ENCODE measurements at places on chromosomes 6 and 20.

DNA sequence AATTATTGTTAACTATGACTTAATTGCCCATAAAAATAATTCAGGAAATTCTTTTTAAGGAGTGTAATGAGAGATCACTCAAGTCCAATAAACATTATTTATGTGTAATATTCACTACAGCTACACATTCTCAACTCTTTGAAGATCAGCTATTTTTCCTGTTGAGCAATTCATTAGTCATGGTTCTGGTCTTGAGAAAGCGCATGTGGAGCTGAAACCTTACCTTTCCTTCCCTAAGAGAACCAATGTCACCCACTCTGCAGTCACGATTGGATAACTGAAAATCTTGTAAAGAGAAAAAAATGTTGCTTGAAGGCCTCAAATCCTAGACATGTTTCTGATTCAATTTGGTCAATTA lies 736.9 kb upstream of the MARCKS start:
- DNase-seq: no peak

- no peak for DNase-seq
Measured at GRCh38 chr6:19399406-19399805, 437.8 kb upstream of the ID4 start.

DNA sequence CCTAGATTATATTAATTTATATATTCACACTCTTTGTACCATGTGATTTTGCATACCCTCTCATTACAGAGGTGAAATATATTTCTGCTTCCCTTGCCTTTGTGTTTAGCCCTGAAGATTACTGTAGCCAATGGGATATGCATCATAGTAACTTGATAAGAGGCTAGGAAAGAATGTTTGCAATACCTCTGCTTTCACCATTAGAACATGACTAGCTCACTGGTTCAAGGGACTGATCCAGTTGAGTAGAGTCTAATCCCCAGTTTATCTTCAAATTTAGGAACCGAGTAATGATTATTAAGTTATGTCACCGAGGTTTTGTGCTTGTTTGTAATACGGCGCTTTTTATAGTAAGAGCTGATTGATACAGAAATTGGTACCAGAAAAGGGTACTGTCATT lies 552.6 kb upstream of the GJE1 start:
- DNase-seq: no peak

DNA sequence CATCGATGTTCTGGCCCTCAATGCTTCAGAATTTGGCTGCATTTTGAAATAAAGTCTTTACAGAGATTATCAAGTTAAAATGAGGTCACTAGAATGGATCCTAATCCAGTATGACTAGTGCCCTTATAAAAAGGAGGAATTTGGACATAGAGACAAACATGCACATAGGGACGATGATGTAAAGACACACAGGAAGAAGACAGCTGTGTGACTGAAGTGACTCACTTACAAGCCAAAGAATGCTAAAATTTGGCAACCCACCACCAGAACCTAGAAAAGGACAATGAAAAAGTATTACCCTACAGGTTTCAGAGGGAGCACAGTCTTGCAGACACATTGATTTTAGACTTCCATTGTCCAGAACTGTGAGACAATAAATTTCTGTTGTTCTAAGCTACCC lies 322.8 kb upstream of the GJE1 start:
- no peak for DNase-seq

DNA sequence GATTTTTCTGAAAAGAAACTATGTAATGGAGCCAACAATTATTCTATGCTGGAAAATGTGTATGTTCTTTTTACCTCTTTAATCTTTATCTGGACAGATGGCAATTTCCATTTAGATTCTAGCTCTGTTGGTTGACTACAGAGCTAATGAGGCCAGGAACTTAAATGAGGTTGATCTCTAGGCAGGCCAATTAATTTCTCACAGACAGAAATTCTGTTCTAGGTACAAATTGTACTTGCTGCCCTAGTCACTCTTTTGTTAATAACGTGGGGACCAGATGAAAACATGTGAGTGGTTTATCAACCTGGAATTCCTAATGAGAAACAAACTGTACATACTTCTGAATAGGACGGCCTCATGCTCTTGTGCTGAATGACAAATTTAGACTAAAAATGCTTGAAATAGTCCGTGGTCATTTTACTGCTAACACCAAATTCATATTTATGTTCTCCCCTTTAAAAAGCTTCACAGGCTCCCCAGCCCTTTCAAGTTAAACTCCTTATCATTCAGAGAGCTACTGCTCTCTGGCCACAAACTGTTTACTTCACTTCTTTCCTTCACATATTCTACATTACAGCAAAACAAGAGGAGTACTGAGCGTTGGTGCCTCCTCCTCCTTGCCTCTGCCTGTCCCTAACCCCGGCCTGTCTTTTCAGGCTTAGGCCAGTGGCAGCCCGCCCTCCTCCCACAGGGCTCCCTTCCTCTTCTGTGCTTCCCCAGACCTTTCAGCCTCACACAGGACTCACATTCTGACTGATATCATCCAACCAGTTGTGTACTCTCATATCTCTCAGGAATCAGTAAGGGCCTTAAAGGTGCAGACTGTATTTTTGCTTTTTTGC lies 41.4 kb downstream of the DTNBP1 start:
- no peak for DNase-seq

DNA sequence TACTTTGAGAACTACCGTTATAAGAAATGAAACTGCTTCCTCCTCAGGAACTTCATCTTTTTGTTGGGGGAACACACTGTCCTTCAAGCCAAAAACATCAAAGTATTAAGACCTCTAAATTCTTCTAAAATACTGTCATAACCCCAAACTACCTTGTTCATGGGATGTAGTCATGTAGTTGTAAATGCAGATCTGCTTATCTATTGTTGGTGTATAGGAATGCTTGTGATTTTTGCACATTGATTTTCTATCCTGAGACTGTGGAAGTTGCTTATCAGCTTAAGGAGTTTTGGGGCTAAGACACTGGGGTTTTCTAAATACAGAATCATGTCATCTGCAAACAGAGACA lies 282.9 kb upstream of the RUNX2 start:
- no peak for DNase-seq

GRCh38 chr6:109922851-109923250 lies 55.3 kb upstream of the GPR6 start:
- no peak for DNase-seq

DNA sequence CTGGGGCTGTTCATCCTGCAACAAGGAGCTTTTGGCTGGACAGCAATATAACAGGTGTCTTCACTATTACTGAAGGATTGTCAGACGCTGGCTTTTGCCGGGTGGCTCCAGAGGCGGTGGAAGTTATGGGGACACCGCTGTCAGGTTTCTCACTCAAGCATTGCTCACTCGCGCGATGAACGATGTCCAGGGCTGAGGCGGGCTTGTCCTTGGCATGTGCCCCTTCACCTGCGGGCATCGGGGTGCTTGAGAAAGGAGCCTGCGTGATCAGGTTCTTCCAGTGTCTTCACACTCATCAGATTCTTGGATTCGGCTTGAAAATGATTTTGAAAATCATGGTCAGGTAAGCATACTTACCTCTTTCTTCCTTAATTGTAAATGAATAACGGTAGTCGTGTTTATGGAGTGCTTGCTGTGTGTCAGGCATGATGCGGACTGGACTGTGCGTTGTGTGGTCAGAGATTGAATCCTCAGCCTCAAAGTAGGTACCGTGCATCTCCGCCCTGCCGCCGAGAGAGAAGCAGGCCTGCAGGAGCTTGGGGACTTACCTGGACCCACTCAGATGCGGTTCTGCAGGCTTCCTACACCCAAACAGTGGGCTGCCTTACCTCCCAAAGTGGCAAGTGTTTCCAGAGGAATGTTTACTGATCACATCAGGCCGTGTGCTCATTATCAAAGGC lies 18.3 kb upstream of the PYGB start:
- DNase-seq: no peak

- no peak for DNase-seq
Measured at GRCh38 chr6:81049425-81050042, 702.9 kb downstream of the TENT5A start.
